ENCODE measurements at places on chromosomes 6 and 20.
A peak's percentile ranks its signal among the peaks of the same experiment; 100 is the strongest.

DNA sequence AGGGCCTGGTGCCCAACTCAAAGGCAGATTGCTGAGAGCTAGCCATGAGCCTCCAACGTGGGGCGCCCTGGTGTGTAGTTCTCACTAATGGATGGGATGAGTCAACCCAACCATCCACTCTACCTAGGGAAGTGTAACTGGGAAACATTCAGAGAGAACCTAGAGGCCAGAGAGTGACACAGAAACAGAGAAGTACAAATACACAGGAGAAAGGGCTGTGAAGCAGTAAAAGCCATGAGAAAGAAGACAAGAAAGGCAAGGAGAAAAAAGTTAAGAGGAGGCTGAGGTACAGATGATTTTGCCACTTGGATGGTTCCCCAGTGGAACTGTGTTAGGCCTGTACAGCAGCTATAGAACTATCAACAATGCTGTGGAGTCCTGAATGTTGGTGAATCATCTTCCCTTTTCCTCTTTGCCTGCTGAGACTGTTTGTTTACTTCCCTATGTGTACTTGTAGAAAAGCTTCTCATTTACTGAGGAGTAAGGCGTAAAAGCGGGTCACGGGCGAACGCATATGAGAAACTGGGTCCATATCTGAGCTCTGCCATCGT is 39.0 kb downstream of the MAN1A1 start:
- DNase-seq: peak; percentile 40

DNA sequence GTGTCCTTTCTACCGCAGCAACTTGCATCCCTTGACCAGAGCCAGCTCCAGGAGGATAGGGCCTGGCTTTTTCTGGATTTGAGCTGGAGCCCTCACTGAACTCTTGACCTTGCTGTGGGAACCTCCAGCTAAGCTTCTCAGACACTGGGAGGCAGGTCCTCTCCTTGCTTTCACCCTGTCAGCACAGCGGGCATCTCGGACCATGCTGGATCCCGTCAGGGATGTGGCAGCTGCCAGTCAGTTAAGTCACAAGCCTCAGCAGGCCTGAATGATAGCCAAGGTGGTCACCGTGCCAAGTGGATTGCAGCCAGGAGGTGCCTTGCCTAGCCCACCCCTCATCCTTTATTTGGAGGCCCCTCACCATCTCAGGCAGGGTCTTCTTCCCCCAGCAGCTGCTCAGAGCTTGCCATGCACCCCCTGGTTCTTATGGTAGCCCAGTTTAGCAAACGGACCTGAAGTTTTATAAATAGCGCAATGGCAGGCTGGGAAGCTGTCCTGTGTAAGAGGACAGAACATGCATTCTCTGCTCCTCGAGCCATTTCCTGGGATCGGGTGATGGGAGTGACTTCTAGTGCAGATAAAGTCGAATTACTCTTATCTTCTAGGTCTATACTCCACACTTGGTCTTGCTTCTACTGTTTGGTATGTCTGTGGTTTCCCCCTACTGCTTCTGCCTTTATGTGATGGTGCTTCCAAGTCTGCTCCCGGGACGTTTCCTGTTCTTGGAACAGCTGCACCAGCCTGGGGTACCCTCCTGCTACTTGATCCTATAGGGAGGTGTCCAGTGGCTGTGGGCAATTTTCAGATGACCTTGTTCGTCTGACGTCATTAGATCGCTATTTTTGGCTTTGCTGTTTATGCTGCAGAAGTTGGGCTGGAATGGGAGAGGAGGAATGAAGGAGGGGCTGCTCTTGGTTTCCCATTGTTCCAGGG is 7.1 kb upstream of the MYLK2 start:
- DNase-seq: no peak

- DNase-seq: no peak
These were observed 124.0 kb upstream of the MAFB start for GRCh38 chr20:40813029-40813431.

DNA sequence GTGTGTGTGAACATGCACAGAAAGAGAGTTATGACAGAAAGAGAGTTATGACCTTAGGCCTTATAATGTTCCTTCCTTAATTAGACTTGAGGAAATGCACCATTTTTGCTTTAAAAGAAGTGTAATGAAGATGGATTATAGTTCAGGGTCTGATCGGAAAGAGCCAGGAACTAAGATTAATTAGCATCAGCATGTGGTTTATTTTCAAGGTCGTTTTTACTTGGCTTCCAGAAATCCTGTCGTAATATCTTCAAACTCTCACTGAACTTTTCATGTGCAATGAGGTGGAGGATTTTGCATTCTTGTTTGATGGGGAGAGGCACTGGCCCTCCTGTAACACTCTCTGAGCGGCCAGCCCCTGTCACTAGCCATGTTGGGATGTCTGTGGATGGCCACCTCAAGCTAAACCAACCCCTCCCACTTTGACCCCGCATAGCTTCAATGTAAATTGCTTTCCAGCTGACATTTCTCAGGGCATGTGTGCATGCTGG is 116.8 kb downstream of the CDC5L start:
- DNase-seq: no peak

DNA sequence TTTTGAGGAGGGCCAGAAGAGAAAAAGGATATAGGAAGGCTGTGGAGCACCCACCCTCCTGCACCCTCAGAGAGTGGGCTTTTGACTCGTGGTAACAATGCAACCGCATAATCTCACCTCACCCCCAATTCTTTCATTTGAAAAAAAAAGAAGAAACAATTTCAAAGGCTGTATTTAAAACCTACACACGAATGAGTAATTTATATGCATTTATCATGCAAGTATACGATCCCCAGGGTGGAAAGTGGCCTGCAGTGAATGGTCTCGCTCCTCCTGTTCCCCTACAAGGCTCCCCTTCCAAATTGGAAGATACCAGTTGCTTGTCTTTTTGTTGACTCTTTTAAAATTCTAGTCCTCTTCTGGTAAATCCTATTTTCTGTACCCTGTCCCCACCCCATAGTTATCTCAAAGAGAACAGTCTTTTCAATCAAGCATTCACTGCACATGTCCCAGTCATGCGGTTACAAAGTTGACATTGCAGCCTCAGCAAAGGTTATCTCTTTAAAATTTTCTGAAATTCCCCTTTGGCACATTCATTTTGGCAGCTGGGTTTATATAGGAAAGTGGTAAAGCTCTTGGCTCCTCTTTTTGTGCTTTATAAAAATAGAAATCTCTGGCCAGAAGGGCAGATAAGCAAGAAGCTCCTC is 110.6 kb downstream of the ARID1B start:
- DNase-seq: no peak

- no peak for DNase-seq
These were observed 35.8 kb upstream of the SHLD1 start for GRCh38 chr20:5714261-5715041.

Measured in Ammon's horn (tissue), 1 donor.